ENCODE measurements at places on chromosomes 1 and 21.

- DNase-seq, result no peak
- H3K27ac ChIP-seq, result no peak overlapping the region
- no peak overlapping the region for H3K4me3 ChIP-seq
- H3K27me3 ChIP-seq, result peaks cover 7% of the 10 kb centered on the region
These were observed 75.9 kb upstream of the VCAM1 start for GRCh38 chr1:100643471-100644196.

GRCh38 chr1:10841118-10841517 lies 44.7 kb upstream of the CASZ1 start:
- H3K27ac ChIP-seq, result no peak overlapping the region
- H3K36me3 ChIP-seq, result no peaks in the 10 kb centered on the region
- no peak overlapping the region for H3K4me3 ChIP-seq
- H3K4me1 ChIP-seq, result peaks cover 1% of the 10 kb centered on the region

- H3K36me3 ChIP-seq, result no peaks in the 10 kb centered on the region
- no peak overlapping the region for H3K27ac ChIP-seq
- H3K27me3 ChIP-seq, result peaks cover 20% of the 10 kb centered on the region
- no peak overlapping the region for H3K4me3 ChIP-seq
- no peaks in the 10 kb centered on the region for H3K4me1 ChIP-seq
- DNase-seq, result no peak
These were observed 17.5 kb downstream of the B3GALT5 start for GRCh38 chr21:39630191-39630591.

GRCh38 chr21:32733990-32734613 lies 6.3 kb upstream of the SYNJ1 start:
- H3K4me3 ChIP-seq, result peak overlapping the region; percentile 31
- peaks cover 71% of the 10 kb centered on the region for H3K4me1 ChIP-seq
- no peaks in the 10 kb centered on the region for H3K27me3 ChIP-seq
- H3K27ac ChIP-seq, result peak overlapping the region; percentile 77
- DNase-seq, result no peak

DNA sequence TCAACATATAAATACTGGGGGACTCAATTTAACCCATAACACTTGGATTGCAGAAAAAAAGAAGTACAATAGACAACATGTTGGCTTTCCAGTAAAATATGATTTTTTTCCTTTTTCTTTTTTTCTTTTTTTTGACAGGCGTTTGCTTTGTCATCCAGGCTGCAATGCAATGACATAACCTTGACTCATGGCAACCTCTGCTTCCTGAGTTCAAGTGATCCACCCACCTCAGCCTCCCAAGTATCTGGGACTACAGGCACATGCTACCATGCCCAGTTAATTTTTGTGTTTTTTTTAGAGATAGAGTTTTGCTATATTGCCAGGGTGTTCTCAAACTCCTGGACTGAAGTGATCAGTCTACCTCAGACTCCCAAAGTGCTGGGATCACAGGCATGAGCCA lies 1512.0 kb upstream of the PRMT6 start:
- no peak overlapping the region for H3K27ac ChIP-seq
- no peaks in the 10 kb centered on the region for H3K4me1 ChIP-seq
- no peak for DNase-seq
- no peaks in the 10 kb centered on the region for H3K27me3 ChIP-seq

GRCh38 chr21:37088186-37088735 lies 15.2 kb downstream of the TTC3 start:
- H3K27ac ChIP-seq, result no peak overlapping the region
- peaks cover 13% of the 10 kb centered on the region for H3K4me1 ChIP-seq
- DNase-seq, result no peak
- peaks cover 30% of the 10 kb centered on the region for H3K36me3 ChIP-seq
- no peak overlapping the region for H3K4me3 ChIP-seq

DNA sequence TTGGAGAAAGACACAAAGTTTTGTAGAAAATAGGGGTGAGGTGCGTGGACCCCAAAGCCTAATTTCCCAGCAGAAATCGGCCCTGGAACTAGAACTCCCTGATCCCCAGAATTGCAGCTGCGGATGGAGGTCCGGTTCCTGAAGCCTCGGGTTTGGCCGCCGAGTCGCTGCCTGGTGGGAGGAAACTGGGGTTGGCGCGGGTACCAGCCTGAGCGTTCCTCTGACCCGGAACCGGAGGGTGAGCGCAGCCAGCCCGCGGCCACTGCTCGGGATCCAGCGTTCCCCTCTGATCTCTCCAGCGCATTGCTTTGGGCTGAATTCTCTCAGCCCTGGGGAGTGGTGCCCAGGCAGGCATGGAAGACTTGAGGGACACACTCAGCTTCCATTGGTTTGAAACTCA lies 1.6 kb downstream of the ST6GALNAC5 start:
- peak overlapping the region; percentile 74 for H3K4me3 ChIP-seq
- peaks cover 75% of the 10 kb centered on the region for H3K27me3 ChIP-seq
- H3K27ac ChIP-seq, result no peak overlapping the region
- H3K36me3 ChIP-seq, result no peaks in the 10 kb centered on the region
- DNase-seq, result peak; percentile 30

- no peak overlapping the region for H3K27ac ChIP-seq
- no peaks in the 10 kb centered on the region for H3K4me1 ChIP-seq
- peaks cover 11% of the 10 kb centered on the region for H3K27me3 ChIP-seq
- H3K36me3 ChIP-seq, result no peaks in the 10 kb centered on the region
- no peak for DNase-seq
- H3K4me3 ChIP-seq, result no peak overlapping the region
These were observed 33.0 kb upstream of the TP53BP2 start for GRCh38 chr1:223878598-223879325.

DNA sequence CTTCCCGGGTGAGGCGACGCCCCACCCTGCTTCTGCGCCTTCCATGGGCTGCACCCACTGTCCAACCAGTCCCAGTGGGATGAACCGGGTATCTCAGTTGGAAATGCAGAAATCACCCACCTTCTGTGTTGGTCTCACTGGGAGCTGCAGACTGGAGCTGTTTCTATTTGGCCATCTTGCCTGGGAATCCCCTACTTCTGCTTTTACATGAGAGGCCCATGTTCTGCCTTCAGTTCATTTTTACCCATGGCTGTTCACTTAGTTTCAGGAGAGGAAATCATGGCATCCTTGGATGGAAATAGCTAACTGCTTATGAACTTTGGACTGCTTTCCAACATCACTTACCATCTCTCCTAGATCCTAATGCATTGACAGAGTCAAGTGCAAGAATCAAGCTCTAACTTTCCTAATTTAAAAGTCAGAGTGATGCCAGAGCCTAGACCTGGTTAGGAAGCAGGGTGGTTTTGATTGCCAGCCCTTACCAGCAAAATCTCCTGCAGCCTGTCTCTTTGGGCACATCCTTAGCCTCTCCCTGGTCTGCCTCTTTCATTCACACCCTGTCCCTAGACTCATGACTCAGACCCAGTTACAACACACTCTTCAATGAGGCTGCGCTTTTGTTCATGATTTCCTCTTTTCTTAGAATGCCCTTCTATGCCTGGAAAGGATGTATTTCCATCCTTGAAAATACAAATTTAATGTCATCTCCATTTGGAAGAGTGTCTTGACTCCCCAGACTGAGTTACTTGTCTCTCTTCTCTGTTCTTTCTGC lies 137.2 kb downstream of the KCTD3 start:
- no peaks in the 10 kb centered on the region for H3K27me3 ChIP-seq
- H3K4me3 ChIP-seq, result no peak overlapping the region
- DNase-seq, result no peak
- H3K27ac ChIP-seq, result no peak overlapping the region
- no peaks in the 10 kb centered on the region for H3K36me3 ChIP-seq

DNA sequence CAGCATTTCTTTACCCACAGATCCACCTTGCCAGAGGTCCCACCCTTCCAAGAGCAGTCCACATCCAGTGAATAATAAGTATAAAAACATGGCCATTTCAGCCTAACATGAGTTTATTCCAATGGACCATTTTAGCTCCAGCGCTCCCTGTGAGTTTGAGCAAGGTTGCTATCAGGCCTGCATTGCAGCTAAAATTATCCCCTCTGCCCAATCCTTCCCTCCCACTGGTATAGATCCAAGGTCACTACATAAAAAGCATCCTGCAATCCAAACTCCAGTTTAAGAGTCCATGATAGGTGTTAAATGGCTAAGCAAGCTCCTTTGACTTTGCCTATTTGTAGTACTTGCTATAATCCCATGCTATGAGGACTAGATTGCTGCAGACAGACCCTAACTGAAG lies 35.6 kb downstream of the SLC5A9 start:
- no peak overlapping the region for H3K4me3 ChIP-seq
- H3K27ac ChIP-seq, result no peak overlapping the region
- H3K36me3 ChIP-seq, result no peaks in the 10 kb centered on the region
- no peak for DNase-seq
- H3K4me1 ChIP-seq, result no peaks in the 10 kb centered on the region
